ENCODE measurements at places on chromosomes 3 and 15. TPM values are rescaled to one million over a fixed set of nuclear protein-coding genes. Genes with fewer than 3 reads are reported as not detected.

Gene NTRK3
- total RNA-seq: 26.3 TPM

Gene KLF15
- total RNA-seq: 0.56 TPM

Gene NCK1
- 22.0 TPM for total RNA-seq

Gene TMEM108
- total RNA-seq: not detected

Gene ROPN1
- total RNA-seq: not detected

Gene LRRK1
- total RNA-seq: 19.9 TPM

Gene PEAK1
- 7.2 TPM for total RNA-seq

Gene ATP13A5
- not detected for total RNA-seq

Gene CISH
- 0.57 TPM for total RNA-seq

Gene ALG1L2
- not detected for total RNA-seq

Gene CDC25A
- total RNA-seq: 9.2 TPM

Gene GNAT1
- total RNA-seq: not detected

Gene ACKR4
- not detected for total RNA-seq

Gene GOLGA6L7
- total RNA-seq: not detected

Gene OTOL1
- total RNA-seq: not detected

Gene HYAL1
- total RNA-seq: 1.00 TPM

Gene C3orf22
- not detected for total RNA-seq

Gene IGF2BP2
- total RNA-seq: 12.8 TPM

Gene FAM81A
- total RNA-seq: 11.5 TPM
